ENCODE measurements at places on chromosomes 7 and 10.

GRCh38 chr7:120467676-120468075 lies 194.7 kb downstream of the KCND2 start:
- no peak for DNase-seq

DNA sequence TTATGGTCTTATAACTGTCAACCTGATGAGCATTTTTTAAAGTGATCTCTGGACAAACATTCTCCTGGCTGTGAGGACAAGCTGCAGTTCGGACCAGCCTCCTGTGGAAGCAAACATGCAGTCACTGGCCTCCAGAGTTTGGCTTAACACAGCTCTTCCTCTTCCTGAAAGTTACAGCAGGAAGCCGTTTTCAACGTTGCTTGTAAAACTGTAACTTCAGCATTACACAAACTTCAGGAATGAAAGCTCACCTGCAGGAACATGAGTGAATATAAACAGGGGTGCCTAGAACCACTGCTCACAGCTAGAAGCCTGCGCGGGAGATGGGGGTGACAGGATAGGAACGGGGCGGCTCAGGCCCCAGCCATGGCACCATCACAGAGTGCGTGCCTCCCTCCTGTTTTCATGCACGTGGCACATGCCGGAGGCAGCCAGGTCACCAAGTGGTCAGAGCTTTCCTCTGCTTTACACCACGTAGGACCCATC lies 292.9 kb upstream of the PITRM1 start:
- DNase-seq, result no peak

DNA sequence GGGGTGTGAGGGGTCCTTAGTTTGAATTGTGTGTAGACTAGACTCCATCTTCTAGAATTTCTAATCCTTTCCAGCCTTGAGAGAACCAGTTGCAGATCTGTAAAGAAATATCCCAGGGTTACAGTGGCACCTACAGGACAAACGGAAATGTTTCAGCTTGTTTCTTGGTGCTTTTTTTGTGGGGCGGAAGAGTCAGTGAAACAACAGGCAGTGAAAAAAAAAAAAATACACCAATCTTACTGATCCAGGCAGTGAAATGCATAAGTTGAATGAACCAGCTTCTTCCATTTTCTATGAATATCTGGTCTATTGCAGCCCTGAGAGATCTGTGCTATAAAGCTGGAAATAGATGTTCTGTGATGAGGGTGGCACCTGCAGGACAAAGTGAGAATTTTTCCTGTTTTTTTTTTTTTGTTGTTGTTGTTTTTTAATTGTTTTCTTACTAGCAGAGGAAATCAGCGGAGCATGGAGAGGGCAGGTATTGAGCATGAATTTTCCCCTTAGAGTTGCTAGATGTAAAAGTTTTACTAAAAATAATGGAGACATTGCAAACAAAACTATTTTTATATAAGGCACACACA lies 81.9 kb upstream of the DYNC1I1 start:
- no peak for DNase-seq

- no peak for DNase-seq
Measured at GRCh38 chr7:124723012-124723411, 42.6 kb downstream of the GPR37 start.

DNA sequence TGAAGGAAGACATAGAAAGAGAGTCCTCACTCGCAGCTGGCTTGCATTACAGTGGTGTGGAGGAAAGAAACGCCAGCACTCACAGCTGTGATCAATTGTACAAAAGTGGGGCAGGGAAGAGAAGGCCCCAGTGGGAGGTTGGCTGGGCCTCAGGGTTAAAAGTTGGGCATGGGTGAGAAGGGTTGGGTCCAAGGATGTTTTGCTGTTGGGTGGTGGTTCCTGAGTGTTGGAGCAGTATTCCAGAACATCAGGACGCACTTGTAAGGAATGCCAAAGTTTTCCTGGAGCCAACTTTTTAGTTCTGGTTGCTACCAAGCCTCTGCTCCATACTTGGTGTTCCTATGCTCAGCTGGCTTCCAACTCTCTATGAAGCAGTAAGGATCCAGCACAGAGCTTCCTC lies 55.4 kb upstream of the MKRN1 start:
- DNase-seq, result no peak

GRCh38 chr10:43262902-43263466 lies 3.9 kb downstream of the RASGEF1A start:
- DNase-seq, result no peak

- DNase-seq, result no peak
Measured at GRCh38 chr10:22317771-22318565, 1.8 kb downstream of the COMMD3 start.

DNA sequence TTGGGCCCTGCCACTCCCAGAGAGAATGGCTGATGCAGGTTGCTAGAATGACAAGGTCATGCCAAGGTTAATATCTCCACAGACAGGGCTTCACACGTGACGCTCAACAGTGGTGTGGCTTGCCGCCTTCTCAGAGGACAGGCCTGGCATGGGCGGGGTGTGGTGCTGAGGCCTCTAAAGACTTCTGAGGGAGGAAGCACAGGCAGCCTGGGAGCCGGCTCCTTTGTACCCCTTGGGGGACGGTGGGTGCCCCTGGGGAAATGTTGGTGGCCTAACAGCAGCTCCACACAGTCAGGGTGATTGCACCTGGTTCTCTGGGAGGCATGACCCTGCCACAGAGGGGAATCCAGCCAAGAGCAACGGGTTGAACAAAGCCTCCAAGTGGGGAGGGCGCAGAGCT lies 115.1 kb downstream of the PKD1L1 start:
- no peak for DNase-seq

DNA sequence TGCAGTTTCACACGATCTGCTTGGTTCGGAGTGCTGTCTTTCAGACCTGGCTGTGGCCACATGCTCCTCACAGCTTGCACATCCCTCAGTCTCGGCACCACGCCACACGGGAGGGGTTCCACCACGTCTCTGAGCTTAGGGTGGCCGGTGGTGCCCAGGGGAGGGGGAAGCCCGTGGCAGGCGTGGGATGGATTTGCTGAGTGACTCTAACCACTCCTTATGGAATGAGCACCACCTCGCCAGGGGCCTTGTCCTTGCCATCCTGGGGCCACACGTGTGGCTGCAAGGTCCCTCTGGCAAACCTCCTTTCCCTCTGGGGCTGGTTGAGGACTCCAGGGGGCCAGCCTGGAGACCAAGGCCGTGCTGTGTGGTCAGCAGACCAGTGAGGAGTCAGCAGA lies 29.1 kb upstream of the FAM20C start:
- no peak for DNase-seq

DNA sequence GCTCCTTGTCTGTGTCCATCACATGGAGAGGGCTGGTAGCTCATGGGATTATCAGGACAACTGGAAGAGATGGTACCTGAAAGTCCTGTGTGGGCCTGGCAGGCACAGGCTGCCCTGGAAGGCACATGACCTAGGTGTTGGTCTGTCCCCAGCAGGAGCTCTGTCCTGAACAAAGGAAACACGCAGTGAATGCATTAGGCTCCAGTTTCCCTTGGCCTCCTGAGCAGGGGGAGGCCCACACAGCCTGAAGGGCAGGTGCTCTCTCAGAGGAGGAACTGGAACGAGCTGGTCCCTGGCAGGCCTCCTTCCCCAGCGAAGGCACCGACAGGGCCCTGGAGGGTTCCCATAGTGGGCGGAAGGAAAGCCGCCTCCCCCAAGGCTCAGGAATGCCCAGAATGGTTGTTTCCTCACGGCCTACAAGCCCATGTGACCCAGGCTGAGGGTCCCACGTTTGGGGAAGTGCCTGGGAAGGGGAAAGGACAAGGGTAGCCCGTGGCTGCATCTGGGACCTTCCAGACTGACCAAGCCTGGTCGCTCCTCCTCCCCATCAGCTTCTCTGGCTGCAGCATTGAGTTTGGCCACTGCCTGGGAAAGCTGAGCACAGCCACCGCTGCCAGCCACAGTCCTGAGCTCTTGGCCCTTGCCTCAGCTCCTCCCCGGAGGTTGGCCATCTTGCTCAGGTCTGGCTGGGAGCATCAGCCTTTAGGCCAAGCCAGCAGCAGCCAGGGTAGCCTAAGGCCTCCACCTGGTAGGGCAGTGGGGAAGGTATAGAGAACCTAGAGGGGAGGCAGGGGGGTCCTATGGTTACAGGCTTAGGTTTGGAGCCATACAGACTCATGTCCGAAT lies 21.8 kb downstream of the CXCL12 start:
- DNase-seq, result no peak

GRCh38 chr10:93006435-93007039 lies 54.1 kb upstream of the CYP26C1 start:
- no peak for DNase-seq

- no peak for DNase-seq
Measured at GRCh38 chr7:135389971-135390370, 119.9 kb downstream of the CNOT4 start.

- no peak for DNase-seq
Measured at GRCh38 chr7:91366091-91366490, 101.9 kb downstream of the FZD1 start.

GRCh38 chr7:122844191-122844988 lies 41.9 kb downstream of the CADPS2 start:
- no peak for DNase-seq

All from esophagus squamous epithelium (tissue), 5 donors.